ENCODE measurements at places on chromosomes 11 and 22.

- no peak overlapping the region for H3K27ac ChIP-seq
- H3K27me3 ChIP-seq = no peaks in the 10 kb centered on the region
- peaks cover 17% of the 10 kb centered on the region for H3K4me1 ChIP-seq
- no peaks in the 10 kb centered on the region for H3K36me3 ChIP-seq
Observed at GRCh38 chr11:61838501-61838900, 10.4 kb downstream of the FADS2 start.

- H3K4me3 ChIP-seq = no peak overlapping the region
- H3K4me1 ChIP-seq = no peaks in the 10 kb centered on the region
- no peaks in the 10 kb centered on the region for H3K36me3 ChIP-seq
- no peak overlapping the region for H3K27ac ChIP-seq
- H3K27me3 ChIP-seq = no peaks in the 10 kb centered on the region
Observed at GRCh38 chr11:80748207-80748925, 1307.5 kb upstream of the TENM4 start.

GRCh38 chr11:126919147-126919823 lies 81.3 kb downstream of the KIRREL3 start:
- no peak for DNase-seq
- no peaks in the 10 kb centered on the region for H3K36me3 ChIP-seq
- no peaks in the 10 kb centered on the region for H3K4me1 ChIP-seq
- H3K27ac ChIP-seq = no peak overlapping the region
- H3K27me3 ChIP-seq = no peaks in the 10 kb centered on the region

GRCh38 chr11:104003491-104003890 lies 32.9 kb upstream of the DDI1 start:
- no peaks in the 10 kb centered on the region for H3K27me3 ChIP-seq
- no peak for DNase-seq
- H3K4me1 ChIP-seq = no peaks in the 10 kb centered on the region
- H3K4me3 ChIP-seq = no peak overlapping the region
- H3K36me3 ChIP-seq = no peaks in the 10 kb centered on the region

DNA sequence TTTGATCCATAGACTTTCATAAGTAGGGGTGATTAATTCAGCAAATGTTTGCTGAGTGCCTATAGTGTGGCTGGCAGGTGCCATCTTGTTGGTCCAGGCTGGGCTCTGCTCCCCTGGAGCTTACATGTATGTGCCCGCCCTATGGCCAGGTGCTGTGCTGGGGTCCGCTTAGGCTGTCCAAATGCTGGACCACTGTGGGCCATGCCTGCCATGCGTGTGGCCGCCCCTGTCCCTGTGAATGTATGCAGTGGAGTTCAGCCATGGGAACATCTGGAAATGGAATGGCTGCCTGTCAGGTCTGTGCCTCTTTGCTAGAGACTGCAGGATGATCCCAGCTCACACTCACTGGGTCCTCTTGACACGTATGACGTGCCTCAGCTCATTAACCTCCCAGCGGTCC lies 594.6 kb downstream of the TBC1D22A start:
- H3K4me3 ChIP-seq = no peak overlapping the region
- H3K27me3 ChIP-seq = no peaks in the 10 kb centered on the region
- no peak overlapping the region for H3K27ac ChIP-seq
- H3K36me3 ChIP-seq = no peaks in the 10 kb centered on the region
- DNase-seq = no peak

GRCh38 chr11:65777821-65778361 lies 2.9 kb downstream of the AP5B1 start:
- no peaks in the 10 kb centered on the region for H3K27me3 ChIP-seq
- peaks cover 19% of the 10 kb centered on the region for H3K4me1 ChIP-seq
- no peak for DNase-seq
- no peak overlapping the region for H3K27ac ChIP-seq

DNA sequence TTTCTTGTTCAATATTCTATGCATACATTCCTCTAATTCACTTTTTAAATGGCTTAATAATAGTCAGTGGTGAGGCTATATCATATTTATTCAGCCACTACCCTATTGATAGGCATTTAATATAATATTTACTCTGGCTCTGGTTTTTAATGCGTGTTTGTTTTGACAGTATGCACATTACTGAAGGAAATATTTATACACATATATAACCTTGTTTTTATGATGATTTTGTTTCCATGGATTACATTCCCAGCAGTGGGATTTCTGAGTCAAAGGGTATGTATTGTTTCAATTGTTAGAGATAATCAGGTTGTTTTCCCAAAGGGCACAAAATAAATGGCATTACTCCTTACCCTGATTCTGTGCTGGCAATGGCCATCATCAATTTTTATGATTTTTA lies 105.8 kb downstream of the UVRAG start:
- H3K27me3 ChIP-seq = no peaks in the 10 kb centered on the region
- no peak overlapping the region for H3K4me3 ChIP-seq
- no peak for DNase-seq
- no peaks in the 10 kb centered on the region for H3K36me3 ChIP-seq

DNA sequence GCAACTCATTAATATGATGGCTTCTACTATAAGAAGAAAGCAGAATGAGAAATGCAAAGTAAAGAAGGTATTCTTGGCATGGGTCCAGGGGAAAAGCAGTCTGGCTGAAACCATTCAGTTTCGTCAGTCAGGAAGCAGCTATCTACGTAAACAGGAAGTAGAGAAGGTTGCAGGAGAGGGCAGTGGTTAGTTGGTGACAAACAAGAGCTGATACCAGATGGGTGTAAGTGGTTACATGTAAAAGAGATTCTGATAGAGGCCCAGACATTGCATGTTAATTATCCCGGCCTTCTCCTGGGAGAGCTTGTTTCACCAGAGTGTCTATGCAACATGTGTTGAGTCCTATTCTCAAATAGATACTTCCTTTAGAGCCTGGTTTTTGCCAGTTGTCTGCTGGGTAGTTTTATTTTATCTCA lies 58.4 kb upstream of the PSMA1 start:
- H3K4me3 ChIP-seq = no peak overlapping the region
- no peaks in the 10 kb centered on the region for H3K36me3 ChIP-seq
- no peaks in the 10 kb centered on the region for H3K27me3 ChIP-seq
- H3K4me1 ChIP-seq = peaks cover 25% of the 10 kb centered on the region

- no peaks in the 10 kb centered on the region for H3K4me1 ChIP-seq
- DNase-seq = no peak
- H3K36me3 ChIP-seq = peaks cover 22% of the 10 kb centered on the region
- no peaks in the 10 kb centered on the region for H3K27me3 ChIP-seq
- no peak overlapping the region for H3K4me3 ChIP-seq
- H3K27ac ChIP-seq = no peak overlapping the region
Observed at GRCh38 chr22:19090183-19090582, 32.0 kb downstream of the DGCR2 start.

GRCh38 chr11:77487790-77488189 lies 13.9 kb upstream of the PAK1 start:
- H3K4me3 ChIP-seq = no peak overlapping the region
- H3K27me3 ChIP-seq = no peaks in the 10 kb centered on the region
- H3K4me1 ChIP-seq = no peaks in the 10 kb centered on the region

GRCh38 chr11:119266063-119266462 lies 50.9 kb downstream of the MCAM start:
- no peaks in the 10 kb centered on the region for H3K27me3 ChIP-seq
- peak overlapping the region; percentile 41 for H3K27ac ChIP-seq
- no peak overlapping the region for H3K4me3 ChIP-seq
- H3K4me1 ChIP-seq = peaks cover 35% of the 10 kb centered on the region
- H3K36me3 ChIP-seq = no peaks in the 10 kb centered on the region

DNA sequence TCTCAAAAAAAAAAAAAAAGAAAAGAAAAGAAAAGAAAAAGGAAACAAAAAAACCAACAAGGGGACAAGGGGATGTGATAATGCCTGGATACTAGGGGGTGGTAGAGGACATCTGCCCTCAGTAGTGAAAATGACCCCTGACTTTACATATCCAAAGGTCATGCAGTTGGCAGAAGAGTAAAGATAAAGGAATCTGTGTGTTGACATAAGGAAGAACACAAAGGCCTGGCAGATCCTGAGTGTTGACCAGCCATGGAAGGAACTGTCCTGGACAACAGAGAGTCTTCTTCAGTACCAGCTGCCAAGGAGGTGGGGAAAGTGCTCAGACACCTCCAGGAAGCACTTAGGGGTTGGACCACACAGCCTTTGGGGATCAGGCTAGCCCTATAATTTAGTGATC lies 12.6 kb downstream of the SLC43A1 start:
- H3K4me3 ChIP-seq = no peak overlapping the region
- no peak overlapping the region for H3K27ac ChIP-seq
- H3K36me3 ChIP-seq = no peaks in the 10 kb centered on the region
- DNase-seq = no peak
- no peaks in the 10 kb centered on the region for H3K4me1 ChIP-seq
- no peaks in the 10 kb centered on the region for H3K27me3 ChIP-seq

- no peak overlapping the region for H3K4me3 ChIP-seq
- DNase-seq = no peak
- H3K4me1 ChIP-seq = no peaks in the 10 kb centered on the region
- no peak overlapping the region for H3K27ac ChIP-seq
Observed at GRCh38 chr11:44229098-44229497, 80.8 kb downstream of the ALX4 start.
